Stomach (tissue), 19 donors: ENCODE measurements at places on chromosomes 6 and 20. TPM values are rescaled to one million over a fixed set of nuclear protein-coding genes. Genes with fewer than 3 reads are reported as not detected.
A peak's percentile ranks its signal among the peaks of the same experiment; 100 is the strongest.

Gene VSX1
- total RNA-seq, result not detected

GRCh38 chr20:8039042-8039441 is 19.5 kb upstream of the TMX4 start:
- no peak overlapping the region for H3K4me3 ChIP-seq
- H3K27me3 ChIP-seq, result no peaks in the 10 kb centered on the region
- no peak overlapping the region for H3K27ac ChIP-seq
- H3K36me3 ChIP-seq, result no peaks in the 10 kb centered on the region
- peaks cover 5% of the 10 kb centered on the region for H3K4me1 ChIP-seq

GRCh38 chr6:34447386-34447785 is 18.5 kb upstream of the PACSIN1 start:
- H3K4me3 ChIP-seq, result no peak overlapping the region
- no peaks in the 10 kb centered on the region for H3K27me3 ChIP-seq
- no peaks in the 10 kb centered on the region for H3K36me3 ChIP-seq
- DNase-seq, result no peak
- H3K27ac ChIP-seq, result no peak overlapping the region

DNA sequence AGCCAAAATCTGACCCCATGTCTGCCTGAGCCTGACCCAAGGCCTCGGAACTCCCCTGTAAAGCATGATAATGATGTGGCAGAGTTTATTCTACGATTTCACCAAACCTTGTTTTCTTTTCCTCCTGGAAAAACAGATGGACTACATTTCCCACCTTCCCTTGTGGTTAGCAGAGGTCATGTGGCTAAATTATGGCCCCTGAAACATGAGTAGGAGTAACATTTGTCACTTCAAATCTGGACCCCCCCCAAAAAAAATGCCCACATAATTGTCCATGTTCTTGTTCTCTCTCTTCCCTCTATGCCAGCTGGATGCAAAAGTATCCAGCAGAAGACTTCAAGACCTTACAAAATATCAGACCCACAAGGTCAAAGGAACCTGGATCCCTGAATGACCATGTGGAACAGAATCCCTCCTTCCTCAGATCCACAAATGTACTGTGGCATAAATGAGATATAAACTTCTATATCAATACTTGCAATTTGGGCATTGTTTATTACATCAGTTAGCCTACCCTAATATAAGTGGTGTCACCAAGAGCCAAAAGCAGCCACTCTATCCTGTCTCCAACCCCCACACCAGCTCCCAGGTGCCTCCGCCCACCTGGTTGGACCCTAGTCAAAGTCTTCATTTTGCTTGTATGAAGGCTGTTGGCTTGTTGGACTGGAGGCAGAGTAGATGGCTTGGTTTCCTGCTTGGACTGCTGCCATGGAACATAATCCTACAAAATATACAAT is 1.4 kb downstream of the C20orf96 start:
- H3K4me1 ChIP-seq, result peaks cover 15% of the 10 kb centered on the region
- peak; percentile 48 for DNase-seq
- no peaks in the 10 kb centered on the region for H3K27me3 ChIP-seq

Gene PROCR
- 4.0 TPM for total RNA-seq

Gene C6orf58
- total RNA-seq, result 2.3 TPM

- no peak overlapping the region for H3K27ac ChIP-seq
- no peaks in the 10 kb centered on the region for H3K4me1 ChIP-seq
- H3K4me3 ChIP-seq, result no peak overlapping the region
- no peaks in the 10 kb centered on the region for H3K27me3 ChIP-seq
Observed at GRCh38 chr20:50967586-50967985, 9.0 kb downstream of the MOCS3 start.

DNA sequence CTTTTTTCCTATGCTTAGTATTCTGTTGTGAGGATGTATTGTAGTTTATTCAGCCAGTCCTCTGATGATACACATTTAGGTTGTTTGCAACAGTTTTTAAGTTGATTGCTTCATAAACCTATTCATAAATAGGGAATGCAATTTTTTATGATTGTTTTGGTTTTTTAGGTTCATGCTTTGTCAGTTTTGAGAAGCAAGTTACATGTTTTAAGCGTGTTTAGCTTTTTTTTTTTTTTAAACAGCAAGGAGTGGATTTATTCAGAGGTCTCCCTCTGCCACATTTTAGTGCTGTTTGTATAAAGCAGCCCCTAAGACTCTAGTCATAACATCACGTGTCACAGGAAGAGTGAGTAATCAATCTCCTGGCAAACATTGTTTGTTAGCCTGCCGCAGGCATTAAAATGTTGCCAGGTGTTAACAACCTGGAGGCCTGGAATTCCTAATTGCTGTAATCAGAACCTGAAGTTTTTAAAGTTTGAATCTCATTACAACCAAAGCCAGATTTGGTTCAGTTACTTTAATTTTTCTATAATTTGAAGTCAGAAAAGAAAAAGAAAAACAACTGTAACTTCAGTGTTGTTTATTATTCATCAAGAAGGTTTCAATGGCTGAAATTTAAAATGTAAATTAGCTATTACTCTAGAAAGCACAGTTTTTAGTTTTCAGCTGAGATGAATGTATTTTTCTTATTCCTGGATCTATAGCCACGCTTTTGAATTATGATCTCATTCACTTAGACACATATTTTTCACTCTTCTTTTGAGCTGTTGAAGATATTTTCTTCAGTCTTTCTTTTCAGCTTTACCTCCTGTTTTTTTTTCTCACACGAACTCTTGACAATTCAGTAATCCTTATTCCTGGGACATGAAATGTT is 59.2 kb downstream of the KCNS1 start:
- H3K27ac ChIP-seq, result no peak overlapping the region
- peaks cover 7% of the 10 kb centered on the region for H3K4me1 ChIP-seq
- no peak for DNase-seq
- H3K36me3 ChIP-seq, result no peaks in the 10 kb centered on the region

DNA sequence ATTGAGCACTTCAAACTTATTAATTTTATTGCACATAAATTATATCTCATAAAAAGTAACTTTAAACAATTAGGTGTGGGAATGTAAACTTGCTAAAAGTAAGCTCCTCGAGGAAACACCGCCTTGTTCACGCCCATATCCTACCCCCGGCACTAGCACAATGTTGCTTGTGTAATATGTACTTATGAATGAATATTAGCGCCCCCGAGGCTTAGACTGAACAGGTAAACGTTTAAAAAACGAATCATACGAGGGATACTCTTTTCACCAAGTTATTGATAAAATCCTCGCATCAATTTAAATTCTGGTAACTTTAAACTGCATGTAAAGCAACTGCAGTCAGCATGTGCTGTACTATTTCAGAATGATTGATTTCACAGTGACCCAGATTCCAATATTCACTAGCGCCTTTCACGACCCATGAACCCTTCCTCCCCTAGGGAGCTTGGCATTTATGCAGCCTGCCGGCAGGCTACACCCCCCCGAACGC is 637 bp downstream of the TFB1M start:
- peaks cover 18% of the 10 kb centered on the region for H3K36me3 ChIP-seq
- H3K27ac ChIP-seq, result peak overlapping the region; percentile 85
- H3K4me1 ChIP-seq, result peaks cover 37% of the 10 kb centered on the region
- H3K4me3 ChIP-seq, result peak overlapping the region; percentile 86
- H3K27me3 ChIP-seq, result no peaks in the 10 kb centered on the region
- DNase-seq, result peak; percentile 49

Gene ZNF831
- total RNA-seq, result not detected

Gene VNN1
- total RNA-seq, result not detected

DNA sequence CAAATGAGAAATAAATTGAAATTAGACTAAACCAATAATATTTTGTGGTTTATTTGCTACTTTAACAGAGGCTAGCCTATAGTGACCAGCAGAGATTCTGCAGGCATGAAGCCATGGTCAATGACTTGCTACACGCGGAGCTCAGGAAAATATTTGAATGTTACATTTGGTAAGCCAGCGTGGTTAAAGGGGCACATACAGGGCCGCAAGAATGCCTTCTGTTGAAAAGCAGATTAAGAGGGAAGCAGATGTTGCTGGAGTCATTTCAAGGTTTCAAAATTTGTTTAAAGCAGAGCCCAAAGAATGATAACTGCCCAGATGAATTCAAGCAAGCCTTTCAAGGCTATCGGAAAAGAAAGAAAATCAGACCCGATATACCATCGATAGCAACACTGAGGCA is 294.3 kb upstream of the MAN1A1 start:
- no peak for DNase-seq
- H3K4me1 ChIP-seq, result no peaks in the 10 kb centered on the region
- H3K4me3 ChIP-seq, result no peak overlapping the region
- H3K36me3 ChIP-seq, result no peaks in the 10 kb centered on the region
- H3K27me3 ChIP-seq, result no peaks in the 10 kb centered on the region

Gene TGM3
- not detected for total RNA-seq

Gene CALHM4
- total RNA-seq, result not detected

GRCh38 chr6:137754366-137754765 is 112.7 kb upstream of the TNFAIP3 start:
- H3K4me3 ChIP-seq, result no peak overlapping the region
- no peak for DNase-seq
- H3K27ac ChIP-seq, result no peak overlapping the region
- H3K4me1 ChIP-seq, result no peaks in the 10 kb centered on the region

DNA sequence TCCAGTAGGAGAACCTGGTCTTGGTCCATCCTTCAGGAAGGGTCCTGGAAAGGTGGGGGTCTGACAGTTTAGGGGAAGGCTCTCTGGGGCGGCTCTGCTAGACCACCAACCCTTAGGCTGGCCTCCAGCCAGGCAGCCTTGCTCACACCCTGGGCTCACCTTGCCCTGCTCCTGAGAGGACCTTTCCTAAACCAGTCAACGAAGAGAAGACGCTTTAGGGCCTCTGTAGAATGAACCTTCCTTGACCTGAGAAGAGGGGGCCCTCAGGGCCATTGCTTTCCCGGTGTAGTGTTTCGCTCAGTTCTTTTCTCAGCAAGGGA is 1.1 kb downstream of the CDC25B start:
- peaks cover 56% of the 10 kb centered on the region for H3K4me1 ChIP-seq
- H3K27ac ChIP-seq, result peak overlapping the region; percentile 95
- H3K36me3 ChIP-seq, result peaks cover 32% of the 10 kb centered on the region

Gene PTCRA
- not detected for total RNA-seq

GRCh38 chr6:17269840-17270239 is 11.3 kb upstream of the RBM24 start:
- no peaks in the 10 kb centered on the region for H3K36me3 ChIP-seq
- no peaks in the 10 kb centered on the region for H3K27me3 ChIP-seq
- DNase-seq, result no peak
- H3K4me1 ChIP-seq, result no peaks in the 10 kb centered on the region
- H3K4me3 ChIP-seq, result no peak overlapping the region

GRCh38 chr6:43302126-43302525 is 4.1 kb downstream of the SLC22A7 start:
- peaks cover 61% of the 10 kb centered on the region for H3K27me3 ChIP-seq
- H3K4me1 ChIP-seq, result no peaks in the 10 kb centered on the region
- DNase-seq, result no peak
- no peaks in the 10 kb centered on the region for H3K36me3 ChIP-seq

DNA sequence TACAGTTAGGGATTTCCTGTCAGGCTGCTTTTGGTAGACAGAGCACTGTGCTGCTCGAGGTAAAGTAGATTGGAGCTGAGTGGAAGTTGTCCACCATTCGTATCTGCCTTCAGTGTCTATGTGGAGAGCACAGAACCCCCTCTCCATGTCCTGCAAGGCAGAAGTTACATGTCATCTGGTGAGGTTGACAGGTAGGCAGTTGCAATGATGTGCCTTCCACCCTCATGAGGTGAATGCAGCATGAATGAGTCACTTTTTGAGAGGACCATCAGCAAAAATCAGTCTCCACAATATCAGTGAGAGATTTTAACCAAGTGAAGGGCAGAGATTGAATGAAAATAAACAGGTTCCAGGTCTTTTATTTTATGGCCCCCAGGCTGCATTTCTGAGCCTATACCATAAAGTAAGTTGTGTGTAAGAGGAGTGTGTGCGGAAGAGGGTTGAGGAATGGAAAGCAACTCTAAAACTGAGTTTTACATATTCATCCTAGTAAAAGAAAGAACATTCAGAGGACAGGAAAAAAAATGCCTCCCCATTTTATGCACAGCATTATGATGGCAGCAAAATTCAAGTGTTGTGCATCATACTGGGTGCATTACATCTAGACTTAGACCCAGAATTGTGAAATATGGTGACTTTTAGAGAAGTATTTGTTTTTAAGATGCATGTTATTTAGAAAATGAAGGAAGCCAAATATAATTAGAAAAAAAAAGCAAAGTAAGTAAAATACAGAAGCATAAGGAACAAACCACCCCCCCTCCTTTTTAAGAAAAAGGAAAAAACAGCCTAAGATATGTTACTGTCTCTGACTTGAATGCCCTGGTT is 15.8 kb downstream of the TRAPPC3L start:
- no peak overlapping the region for H3K27ac ChIP-seq
- H3K4me1 ChIP-seq, result no peaks in the 10 kb centered on the region
- no peak overlapping the region for H3K4me3 ChIP-seq

DNA sequence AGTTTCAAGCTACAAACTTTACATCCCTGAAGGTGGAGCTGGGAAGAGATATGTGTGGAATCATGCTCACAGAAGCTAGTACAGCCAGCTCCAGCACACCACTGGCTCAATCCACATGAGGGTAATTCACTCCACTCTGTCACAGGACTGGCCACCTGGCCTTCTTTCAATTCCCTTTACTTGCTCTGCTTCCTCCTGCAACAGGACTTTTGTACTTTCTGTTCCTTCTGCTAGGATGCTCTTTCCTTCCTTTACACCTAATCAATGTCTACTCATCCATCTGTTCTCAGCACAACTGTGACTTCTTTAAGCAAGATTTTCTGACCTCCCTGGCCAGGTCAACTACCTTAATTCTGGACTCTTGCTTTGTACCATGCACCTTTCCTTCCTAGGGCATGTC is 39.4 kb upstream of the MYB start:
- no peaks in the 10 kb centered on the region for H3K4me1 ChIP-seq
- no peaks in the 10 kb centered on the region for H3K27me3 ChIP-seq
- no peak overlapping the region for H3K4me3 ChIP-seq
- DNase-seq, result no peak
- H3K36me3 ChIP-seq, result no peaks in the 10 kb centered on the region

DNA sequence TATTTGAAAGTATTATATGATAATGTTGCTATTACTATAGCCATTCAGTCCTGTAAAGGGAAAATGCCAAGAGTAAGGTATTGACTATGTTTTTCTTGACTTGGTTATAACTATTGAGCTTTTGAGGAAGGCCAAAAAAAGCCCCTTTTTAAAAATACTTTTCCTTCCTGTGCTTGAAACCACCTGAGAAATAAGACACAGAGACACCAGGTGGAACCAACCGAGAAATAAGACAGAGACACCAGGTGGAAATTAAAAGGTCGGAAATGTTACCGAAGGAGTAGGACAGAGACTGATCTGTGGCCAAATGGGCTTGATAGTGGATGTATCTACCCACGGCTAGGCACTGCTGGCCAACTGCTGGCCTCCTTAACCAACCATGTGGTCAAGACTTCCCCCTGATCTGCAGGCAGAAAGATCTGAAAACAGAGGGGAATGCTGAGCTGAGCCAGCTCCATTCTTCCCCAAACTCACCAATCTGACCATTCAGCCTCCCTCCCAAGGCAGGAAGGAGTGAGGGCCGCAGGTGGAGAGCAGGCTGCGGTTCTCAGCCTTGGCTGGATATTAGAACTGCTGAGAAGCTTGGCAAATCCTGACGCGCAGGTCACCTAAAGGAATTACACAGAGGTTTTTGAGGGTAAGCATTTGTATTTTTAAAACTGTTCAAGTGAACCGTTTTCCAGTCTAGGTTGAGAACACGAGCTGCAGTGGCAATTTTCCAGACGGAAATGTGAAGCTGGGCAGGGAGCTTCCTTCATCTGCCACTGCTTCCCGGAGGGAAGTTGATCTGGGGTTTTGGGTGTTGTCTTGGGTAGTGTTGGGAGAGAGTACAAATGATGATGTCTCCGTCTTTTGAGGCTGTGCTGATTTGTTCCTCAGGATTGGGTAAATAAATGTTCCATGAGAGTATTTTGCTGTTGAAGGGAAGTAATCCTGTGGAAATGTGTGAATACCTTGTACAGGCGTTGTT is 121.7 kb upstream of the EXOC2 start:
- no peaks in the 10 kb centered on the region for H3K4me1 ChIP-seq
- H3K27me3 ChIP-seq, result no peaks in the 10 kb centered on the region
- H3K36me3 ChIP-seq, result no peaks in the 10 kb centered on the region
